NCI-H2227 treated with DMSO at 0.1 percent for 48 hours (cell line): ENCODE measurements at places on chromosomes 4 and X.

GRCh38 chrX:378443-378842 is 8.3 kb downstream of the PPP2R3B start:
- no peak for DNase-seq

DNA sequence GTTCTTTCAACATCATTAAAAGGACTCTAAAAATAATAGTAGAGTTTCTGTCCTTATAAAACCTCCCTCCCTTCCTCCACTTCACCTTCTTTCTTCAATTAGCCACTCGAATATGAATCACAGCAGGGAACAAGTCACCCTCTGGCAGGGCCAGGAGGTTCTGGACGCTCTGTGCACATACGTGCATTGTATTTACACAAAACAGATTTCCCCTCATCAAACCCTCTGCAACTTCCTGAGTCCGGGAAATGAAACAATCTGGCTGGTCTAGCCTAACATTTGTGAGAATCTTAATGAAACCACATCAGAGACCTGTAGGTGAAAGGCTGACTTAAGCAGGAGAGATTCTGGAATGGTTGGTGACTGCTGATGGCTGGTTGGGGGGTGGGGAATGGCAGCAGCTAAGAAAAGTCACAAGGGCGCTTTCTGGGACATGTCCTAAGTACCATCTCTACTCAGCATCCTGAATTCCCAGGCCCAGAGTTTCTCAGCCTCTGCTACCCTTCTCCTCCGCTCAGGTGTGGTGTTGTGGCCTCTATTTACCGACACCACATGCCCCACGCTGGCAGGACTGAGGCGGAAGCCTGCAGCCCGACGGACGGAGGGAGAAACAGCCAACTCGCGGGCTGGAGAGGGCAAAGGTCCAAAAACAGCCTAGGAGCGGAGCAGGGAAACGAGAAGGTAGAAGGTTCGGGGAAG is 1.0 kb downstream of the ZDHHC9 start:
- DNase-seq: no peak

- DNase-seq: no peak
Measured at GRCh38 chr4:88993246-88993645, 63.7 kb downstream of the FAM13A start.

GRCh38 chr4:157363360-157363759 is 142.8 kb downstream of the GRIA2 start:
- DNase-seq: no peak

GRCh38 chrX:154142386-154142785 is 1.7 kb upstream of the OPN1LW start:
- DNase-seq: no peak

DNA sequence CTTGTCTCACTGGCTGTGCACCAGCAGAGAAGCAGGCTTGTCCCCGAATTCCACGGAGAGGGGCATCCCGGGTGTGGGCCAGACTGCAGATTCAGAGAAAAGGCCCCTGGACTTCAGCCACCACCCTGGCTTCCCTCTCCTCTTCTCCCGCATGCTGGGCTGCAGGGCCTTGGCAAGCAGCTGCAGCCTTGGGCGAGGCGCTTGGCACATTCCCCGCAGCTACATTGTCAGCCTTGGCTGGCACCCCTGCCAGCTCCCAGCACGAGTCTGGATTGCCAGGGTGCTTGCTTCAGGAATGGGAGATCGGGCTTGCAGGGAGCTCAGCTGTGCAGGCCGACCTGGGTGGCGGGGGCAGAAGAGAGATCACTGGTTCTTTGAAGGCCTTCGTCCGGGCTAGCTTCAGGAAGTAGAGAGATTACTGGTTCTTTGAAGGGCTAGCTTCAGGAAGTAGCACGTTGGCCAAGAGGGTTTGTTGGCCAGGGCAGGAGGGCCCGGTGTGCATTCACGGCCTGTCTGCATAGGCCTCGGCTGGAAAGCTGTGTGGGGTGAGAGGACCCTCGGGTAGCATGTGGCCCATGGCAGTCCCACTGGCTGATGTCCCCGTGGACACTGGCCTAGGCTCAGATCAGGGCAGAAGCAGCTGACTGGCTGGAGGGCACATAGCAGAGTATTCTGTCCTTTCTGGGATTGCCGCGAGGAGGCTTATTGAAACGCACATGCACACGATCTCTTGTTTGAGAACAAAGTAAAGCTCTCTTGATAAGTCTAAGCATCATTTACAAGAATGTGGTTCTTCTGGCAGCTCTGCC is 2.7 kb downstream of the ABCD1 start:
- DNase-seq: no peak

DNA sequence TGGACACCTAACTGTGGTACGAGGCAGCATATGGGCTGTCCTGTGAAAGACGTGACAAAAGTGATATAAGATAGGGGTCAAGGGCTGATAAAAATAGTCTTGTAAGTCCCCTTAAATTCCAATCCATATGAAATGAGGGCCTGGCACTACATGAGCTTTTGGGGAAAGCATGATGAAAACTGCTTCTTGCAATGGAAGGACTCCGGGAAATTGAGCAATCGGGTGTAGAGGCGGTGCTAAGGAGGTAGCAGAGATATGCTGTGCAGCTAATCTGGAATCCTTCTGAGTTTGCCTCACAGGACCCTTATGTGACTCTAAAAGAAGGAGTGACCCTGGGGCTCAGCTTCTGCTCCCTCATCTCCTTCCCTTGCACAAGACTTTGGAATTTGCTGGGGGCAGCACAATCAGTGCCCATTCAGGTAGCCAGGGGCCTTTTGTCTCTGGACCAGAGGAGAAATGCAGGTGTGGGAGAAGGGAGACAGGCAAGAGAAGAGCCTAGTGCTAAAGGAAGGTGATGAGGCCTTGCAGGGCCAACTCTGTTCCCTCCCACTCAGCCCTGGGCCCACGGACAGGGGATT is 12.8 kb downstream of the CLDN2 start:
- DNase-seq: no peak

DNA sequence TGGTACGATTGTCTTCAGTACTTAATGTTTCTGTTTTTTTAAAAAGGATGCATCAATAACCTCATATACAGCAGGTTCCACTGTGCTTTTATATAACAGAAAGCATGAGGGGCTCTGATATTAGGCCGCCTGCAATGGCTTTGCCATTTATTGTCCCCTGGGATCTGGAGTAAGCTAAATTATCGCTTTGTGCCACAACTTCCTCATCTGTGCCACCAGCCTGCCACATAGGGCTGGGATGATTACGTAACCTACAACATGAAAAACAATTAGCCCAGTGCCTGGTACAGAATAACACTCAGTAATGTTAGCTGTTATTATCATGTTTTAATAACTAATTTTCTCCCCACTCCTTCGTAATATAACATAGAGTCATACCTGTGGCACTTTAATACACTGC is 65.5 kb upstream of the TRIM2 start:
- DNase-seq: no peak

GRCh38 chr4:1534876-1535526 is 128.8 kb upstream of the NKX1-1 start:
- no peak for DNase-seq

DNA sequence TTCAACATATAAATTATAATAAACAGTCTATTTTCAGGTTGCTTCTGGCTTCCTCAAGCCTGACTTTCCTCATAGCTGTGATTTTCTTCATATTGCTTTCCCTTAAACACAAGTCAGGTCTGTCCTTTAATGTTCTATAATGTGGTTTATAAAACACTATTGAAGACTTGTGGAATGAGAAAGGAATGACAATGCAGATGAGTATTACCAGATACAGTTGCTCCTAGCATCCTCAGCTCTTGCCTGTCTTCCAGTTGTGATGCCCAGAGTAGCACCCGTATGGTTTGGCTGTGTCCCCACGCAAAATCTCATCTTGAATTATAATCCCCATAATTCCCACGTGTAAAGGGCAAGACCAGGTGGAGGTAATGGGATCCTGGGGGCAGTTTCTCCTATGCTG is 265.7 kb upstream of the BOD1L1 start:
- DNase-seq: no peak

DNA sequence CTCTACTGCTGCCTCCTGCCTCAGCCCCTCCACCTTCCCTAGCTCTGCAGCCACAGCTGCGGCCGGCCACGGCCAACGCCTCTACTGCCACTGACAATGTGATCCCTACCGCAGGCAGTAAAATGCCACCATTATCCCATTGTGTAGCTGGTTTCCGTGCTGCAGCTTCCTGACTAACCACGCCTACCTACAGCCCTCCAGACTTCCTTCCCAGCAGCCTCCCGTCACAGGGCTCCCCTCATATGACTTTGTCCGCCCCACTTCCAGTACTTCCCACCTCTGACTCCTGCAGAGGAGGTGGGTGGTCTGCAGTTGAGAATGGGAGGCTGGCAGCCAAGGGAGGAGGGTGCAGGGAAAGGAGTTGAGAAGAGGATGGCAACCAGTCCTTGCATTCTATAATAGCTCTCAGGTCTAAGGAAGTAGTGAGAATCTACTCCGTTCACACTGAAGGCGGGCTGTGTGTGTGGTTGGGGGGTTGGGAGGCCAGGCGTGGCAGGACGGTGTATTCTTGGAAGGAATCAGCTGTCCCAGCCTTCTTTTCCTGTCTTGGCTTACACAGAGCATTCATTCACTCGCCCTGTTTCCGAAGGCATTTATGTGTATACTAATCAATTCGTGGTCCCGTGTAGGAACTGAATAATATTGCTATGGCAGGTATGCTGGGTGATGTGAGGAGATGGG is 33.1 kb upstream of the USP51 start:
- peak; percentile 68 for DNase-seq

DNA sequence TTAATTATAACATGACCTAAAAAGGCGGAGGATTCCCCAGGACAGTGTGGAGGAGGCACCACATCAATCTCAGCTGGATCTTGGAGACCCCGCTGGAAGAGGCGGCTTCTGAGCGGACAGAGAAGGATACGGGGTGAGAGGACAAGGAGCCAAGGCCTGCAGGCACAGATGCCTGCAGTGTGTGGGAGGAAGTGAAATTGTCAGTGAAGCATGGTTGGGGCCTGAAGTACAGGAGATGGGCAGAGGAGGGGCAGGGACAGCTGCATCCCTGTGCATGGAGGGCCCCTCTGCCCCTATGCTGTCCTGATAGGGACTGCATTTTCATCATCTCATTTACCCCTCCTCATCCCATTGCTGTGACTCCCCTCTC is 1.7 kb upstream of the SLC2A9 start:
- no peak for DNase-seq

DNA sequence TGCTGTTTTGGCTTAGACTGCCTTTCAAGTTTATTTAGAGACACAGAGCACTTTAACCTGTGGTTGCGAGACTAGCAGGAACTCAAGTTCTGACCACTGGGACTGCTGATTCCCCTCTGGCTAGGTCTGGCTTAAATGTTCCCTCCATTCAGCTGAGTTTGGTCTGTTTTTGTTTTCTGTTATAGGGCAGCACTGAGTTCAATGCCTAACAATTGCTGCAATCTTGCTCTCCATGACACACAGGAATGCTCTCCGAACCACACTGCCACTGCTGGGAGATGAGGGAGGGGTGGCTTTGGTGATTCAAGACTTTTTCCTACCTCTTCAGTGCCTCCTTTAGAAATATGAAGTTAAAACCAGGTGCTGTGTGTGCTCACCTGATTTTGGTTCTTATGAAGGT is 106.3 kb upstream of the EOLA2 start:
- no peak for DNase-seq

- no peak for DNase-seq
Measured at GRCh38 chr4:161280929-161281328, 882.9 kb downstream of the FSTL5 start.

GRCh38 chr4:6250235-6250983 is 19.2 kb upstream of the WFS1 start:
- peak; percentile 64 for DNase-seq

- DNase-seq: no peak
Measured at GRCh38 chrX:9566150-9566621, 101.3 kb downstream of the TBL1X start.

DNA sequence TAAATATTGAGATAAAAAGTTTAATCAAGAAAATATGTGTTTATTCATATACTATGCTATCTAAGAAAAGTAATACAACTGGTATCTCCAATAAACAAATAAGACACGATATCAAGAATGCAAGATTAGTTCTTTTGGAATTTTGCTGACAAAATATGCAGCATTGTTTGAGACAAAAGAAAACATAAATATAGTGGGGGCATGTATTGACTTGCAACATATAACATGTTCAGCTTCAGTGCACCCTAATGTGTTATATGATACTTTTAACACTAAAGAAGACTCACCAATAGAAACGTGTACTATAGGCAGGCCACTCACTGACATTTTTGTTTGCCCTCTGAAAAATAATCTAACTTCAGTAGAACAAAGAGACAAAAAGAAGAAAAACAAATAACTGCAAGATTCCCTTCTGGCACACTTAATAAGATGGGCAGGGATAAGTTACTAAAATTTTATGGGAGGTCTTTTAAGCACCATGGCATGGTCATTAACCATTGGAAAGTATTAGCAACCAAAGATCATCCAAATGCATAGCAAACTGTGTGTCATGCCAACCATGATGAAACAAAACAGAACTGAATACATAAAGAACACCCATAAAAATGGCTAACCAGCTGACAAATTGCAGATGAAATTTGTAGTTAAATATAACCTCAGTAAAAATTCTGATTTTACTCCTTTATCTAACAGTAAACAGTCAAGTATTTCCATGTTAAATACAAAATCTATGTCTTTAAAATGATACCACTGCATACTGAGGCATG is 447.9 kb upstream of the FAM241A start:
- DNase-seq: no peak

DNA sequence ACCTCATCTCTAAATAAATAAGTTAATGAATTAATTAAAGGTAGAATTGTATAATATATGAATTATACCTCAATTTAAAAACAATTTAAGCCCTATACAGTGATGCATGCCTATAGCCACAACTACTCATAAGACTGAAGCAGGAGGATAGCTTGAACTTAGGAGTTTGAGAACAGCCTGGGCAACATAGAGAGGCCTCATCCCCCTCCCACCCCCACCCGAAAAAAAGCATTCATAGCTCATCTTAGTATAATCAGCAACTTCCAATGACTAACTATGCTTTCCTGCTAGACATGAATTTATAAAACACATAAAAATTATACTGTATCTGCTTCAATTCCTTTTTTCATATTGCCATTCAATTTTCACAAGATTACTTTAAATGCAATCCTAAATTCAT is 1.6 kb downstream of the LRBA start:
- DNase-seq: no peak

- no peak for DNase-seq
Measured at GRCh38 chrX:104668550-104668949, 102.6 kb downstream of the IL1RAPL2 start.

- DNase-seq: no peak
Measured at GRCh38 chrX:2664502-2664901, 26.6 kb upstream of the CD99 start.

DNA sequence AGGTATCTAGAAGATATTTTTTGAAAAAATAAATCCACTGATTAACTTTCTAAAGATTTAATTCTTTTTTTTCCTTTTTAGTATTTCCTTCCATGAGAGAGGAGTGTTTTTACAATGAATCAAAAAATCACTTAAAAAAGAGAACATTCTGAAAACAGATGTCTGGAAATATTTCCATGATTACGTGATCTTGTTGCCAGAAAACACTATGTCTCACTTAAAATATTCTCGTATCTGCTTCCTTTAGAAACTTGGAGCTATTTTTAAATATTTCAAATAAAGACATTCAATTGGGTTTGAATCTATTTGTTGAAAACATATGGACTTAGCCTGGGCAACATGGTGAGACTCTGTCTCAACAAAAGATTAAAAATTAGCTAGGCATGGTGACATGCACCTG is 232.8 kb upstream of the RASGEF1B start:
- DNase-seq: no peak
